ENCODE measurements at places on chromosomes 6 and 20.

- peak; percentile 59 for DNase-seq
These were observed 44.0 kb downstream of the EFCAB8 start for GRCh38 chr20:32902456-32903420.

DNA sequence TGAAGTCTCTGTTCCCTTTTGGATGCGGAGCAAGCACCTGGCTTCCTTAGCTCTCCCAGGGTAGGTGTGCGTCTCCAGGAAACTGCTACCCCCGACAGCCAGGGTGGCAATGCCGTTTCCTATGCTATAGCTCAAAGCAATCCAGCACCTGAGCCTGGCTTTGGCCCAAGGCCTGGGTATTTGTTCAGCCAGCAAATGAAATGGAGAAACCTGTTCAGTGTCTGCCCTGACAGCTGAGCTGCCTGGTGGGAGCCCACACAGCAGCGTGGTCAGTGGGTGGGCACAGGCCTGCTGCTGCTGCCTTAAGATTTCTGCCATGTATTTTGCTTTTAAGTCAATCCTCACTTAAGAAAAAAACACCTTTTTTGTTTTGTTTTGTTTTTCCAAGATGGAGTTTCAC, 13.7 kb downstream of the SPATA2 start:
- no peak for DNase-seq

GRCh38 chr6:170097505-170098427, 193.1 kb downstream of the DLL1 start:
- DNase-seq, result peak; percentile 16

GRCh38 chr6:57193177-57193576, 21.1 kb downstream of the BAG2 start:
- DNase-seq, result no peak

GRCh38 chr6:11494786-11495564, 42.6 kb upstream of the TMEM170B start:
- DNase-seq, result no peak

DNA sequence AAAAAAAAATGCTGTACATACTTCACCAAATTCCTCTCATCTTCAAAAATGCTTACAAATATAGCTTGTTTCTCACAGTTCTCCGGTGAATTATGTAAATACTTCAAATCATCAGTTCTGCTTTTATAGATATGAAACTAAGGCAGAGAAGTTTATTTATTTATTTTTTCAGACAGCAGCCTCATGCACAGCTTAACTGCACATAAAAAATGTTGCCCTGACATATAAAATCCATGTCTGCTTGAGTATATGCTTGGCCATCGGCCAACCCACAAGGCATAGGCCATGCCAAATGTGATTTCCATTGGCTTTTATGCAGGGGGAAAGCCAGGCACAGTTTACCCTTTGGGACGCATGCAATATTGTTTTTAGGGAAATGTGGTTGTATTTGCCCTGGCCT, 57.3 kb upstream of the PHACTR2 start:
- peak; percentile 40 for DNase-seq

- no peak for DNase-seq
These were observed 85.3 kb downstream of the SIM1 start for GRCh38 chr6:100379386-100379785.

GRCh38 chr6:119160911-119161310, 82.4 kb upstream of the FAM184A start:
- no peak for DNase-seq

- DNase-seq, result no peak
These were observed 284.4 kb downstream of the ESR1 start for GRCh38 chr6:152091851-152092341.

DNA sequence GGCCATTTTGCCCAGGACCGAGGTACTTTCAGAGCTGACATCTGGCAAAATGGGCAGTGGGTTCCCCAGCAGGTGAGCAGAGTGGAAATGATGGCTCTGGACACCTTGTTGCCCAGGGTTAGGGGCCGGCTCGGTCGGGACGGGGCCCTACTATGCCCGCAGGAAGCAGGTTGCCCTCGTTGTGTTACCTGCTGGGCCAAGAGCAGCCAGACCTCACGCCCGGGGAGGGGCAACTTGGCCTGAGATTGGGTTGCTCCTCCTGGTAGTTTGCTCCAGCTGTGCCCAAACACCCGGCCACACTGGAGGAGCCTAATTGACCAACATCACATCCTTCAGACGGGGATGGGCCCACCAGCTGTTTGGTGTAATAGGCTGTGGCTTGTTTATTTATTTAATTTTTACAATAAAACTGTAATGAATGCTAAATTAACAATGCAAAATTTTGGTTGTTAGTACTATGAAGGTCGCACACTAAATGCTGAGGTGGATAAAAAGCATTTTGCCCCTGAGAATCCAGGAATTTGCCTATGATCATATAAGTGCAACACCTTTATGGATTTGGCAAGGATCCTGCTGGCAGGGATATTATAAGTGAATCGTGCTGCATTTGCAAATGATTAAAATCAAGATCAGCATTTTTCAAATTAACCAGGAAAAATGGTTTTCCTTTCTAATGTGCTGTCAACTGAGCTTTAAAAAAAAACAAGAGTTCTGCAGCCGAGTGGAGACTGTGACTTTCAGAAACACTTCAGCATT, 26.6 kb upstream of the PCMTD2 start:
- no peak for DNase-seq

DNA sequence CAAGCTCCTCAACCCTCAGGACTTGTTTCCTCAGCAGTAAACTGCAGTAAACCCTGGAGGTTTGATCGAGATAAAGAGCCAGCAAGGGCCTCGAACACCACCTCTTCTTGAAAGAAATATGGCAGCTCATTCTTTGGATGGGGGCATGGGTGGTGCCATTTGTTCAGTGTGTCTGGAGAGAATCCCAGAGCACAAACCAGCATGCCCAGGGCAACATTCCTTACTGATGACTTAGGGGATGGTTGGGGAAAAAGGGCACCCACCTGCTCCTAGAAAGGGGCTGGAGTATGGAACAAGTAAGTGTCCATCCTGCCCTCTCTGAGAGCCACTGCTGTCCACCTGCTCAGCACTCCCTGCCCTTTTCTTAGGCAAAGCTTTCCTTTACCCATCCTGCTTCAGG, 31.3 kb upstream of the ZFAND3 start:
- no peak for DNase-seq

- no peak for DNase-seq
These were observed 71.0 kb upstream of the SIRPA start for GRCh38 chr20:1824181-1824580.

- DNase-seq, result no peak
These were observed 136.0 kb downstream of the MMUT start for GRCh38 chr6:49327005-49327404.

DNA sequence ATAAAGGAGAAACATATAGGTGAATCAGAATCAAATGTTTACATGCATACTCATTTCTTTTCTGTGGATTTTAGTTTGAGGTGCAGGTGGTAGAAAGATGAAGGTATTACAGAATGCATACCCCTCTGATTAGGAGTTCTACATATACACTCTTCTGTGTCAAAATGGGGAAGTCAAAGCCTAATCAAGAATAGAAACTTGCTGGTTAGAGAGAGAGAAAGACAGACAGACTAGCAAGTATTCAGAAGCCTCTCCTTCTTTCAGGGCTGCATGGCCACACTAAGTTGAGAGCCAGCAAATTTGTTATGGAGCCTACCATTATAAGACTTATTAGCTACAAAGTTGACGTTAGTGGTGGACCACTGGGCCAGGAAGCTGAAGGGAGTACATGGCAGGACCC, 358.3 kb upstream of the EYS start:
- no peak for DNase-seq

GRCh38 chr6:55009131-55009530, 162.6 kb downstream of the FAM83B start:
- DNase-seq, result no peak

DNA sequence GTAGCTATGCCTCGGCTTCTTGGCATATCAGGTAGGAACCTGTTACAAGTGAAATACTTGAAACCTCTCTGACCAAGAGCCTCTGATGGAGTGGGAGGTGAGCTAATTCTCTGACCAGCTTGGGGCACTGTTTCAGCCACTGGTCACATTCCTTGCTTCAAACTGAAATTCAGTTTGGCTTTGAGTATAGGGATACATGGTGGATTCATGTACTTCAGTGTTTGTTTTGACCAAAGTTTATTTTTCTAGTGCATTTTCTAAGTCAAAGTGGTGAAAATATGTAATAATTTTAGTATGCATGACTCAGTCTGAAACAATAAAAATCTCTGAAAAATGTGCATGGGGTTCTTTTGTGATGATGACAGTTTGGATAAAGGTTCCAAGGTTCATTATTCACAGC, 18.6 kb downstream of the TTPAL start:
- no peak for DNase-seq

DNA sequence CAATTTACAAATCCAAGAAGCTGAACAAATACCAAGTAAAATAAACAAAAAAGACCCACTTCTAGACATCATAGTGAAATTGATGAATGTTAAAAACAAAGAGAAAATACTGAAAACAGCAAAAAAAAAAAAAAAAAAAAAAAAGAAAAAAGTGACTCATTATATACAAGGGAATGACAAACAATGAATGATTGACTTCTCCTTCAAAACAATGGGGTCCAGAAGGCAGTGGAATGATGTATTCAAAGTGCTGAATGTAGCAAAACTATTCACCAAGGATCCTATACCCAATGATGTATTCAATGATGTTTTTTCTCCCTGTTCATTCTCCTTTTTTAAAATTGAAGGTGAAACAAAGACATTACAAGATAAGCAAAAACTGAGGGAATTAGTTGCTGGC, 650.0 kb downstream of the UTRN start:
- no peak for DNase-seq

GRCh38 chr6:21859193-21859735, 265.7 kb downstream of the SOX4 start:
- DNase-seq, result no peak

- no peak for DNase-seq
These were observed 73.0 kb downstream of the KCNB1 start for GRCh38 chr20:49409302-49409974.

DNA sequence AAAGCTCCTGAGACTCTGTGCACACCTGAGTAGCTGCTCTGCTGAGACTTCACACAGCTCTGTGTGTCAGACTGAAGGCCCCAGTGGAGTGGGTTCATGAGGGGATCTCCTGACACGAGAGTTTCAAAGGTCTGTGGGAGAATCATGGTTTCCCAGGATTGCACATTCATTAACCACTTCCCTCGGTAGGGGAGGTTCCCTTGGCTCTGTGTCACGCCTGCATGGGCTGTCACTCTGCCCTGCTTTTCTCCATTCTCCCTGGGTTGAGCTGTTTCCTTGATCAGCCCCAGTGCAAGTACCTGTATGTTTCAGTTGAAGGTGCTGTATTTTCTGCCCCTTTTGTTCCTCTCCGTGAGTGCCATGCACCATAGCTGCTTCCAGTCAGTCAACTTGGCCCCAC, 236.9 kb downstream of the EPM2A start:
- no peak for DNase-seq

DNA sequence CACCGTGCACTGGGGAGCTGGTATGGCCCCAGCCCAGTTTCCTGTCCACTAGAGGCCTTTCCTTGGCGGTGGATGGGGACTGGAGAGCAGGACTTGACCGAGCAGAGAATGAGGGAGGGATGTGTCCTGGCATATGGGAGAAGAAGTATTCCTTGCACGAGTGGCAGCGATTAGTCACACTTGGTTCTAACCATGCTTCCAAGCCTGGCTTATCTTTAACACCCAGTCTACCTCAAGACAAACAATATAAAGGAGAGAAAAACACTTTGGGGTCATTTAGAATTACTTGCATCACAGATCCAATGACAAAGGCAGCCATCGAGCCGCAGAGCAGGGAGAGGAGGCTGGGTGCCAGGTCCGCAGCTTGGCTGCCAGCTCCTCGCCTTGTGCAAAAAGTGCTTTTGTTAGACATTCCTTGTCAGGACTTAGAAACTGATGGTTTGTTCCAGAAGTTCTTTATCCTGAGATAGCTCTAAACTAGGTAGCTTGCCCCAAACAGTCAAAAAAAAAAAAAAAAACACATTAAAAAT, 214.9 kb upstream of the GMDS start:
- DNase-seq, result no peak

DNA sequence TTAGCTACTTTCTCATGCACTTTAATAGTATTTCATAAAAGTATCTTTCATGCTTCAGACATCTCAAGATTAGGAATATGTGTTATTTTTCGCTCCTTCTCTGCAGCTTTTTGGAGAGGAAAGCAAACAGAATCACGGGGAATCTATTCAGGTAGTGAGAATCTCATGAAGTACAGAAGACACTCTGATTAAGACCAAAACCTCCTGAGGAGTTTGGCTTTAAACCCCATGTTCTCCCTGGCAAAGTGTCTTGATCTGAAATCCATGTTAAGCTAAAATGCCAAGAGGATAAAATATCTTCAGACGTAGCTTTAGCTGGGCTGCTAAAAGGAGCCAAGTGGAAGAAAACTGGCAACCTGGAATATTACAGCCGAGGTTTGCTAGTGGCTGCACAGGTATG, 149.3 kb downstream of the LRRC1 start:
- peak; percentile 28 for DNase-seq

DNA sequence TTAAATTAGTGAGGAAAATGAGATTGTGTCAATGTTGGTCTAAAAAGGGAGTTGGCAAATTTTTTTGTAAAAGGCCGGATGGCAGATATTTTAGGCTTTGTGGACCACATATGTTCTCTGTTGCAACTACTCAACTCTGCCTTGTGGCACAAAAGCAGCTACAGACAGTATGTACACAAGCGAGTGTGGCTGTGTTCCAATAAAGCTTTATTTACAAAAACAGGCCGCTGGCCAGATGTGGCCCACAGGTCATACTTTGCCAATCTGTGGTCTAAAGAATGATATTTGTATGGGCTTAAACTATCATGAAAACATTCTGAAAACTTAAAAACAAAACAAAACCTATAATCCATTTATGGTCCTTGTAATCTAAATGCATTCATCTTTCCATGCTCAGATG, 228.3 kb downstream of the CLIC5 start:
- no peak for DNase-seq

DNA sequence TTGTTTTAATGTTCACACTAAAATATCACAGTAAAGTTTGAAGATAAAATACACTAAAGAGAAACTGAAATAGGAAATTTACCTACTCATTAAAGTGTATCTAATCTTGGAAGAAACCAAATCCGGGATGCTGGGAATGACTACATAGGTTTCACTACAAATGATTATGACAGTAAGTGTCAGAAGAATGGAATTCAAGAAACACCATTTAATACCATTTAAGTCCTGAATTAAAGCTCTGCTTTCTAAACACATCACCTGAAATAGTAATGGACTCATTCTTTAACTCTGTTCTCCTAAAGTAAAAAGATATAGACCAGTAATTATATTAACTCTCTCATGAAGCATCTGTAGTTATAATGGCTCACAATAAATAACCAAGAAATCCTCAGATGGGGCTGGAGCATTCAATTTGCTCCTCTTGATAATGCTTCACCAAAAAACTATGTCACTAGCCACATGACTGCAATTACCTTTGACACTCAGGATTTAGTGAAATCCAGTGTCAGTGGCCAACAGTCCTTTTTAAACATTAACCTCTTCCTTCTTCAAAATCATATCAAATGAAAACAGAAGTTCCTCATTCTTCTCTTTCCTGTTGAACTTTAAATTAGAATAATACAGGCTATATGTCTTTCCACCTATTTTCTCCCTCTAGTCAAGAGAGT, 41.4 kb downstream of the MAP7 start:
- DNase-seq, result no peak

DNA sequence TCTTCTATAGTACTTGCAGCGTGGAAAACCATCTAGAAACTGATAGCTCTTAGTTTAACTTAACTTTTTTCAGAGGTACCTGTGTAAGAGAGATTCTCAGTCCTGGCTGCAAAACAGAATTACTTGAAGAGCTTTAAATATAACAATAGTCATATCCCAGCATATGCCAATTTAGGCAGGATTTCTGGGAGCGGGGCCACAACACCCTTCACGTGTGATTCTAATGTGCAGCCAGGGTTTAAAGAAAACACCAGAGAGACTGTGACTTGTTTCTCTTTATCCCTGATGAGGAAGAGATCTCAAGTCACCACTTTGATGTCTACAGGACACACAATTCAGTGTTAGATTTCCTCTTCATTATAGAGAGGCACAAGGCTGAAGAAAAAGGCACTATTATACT, 103.7 kb downstream of the PDSS2 start:
- peak; percentile 27 for DNase-seq

Data from femur (tissue), 1 donor.